Midbrain (tissue), 1 donor: ENCODE measurements at places on chromosomes 13 and 19.
A peak's percentile ranks its signal among the peaks of the same experiment; 100 is the strongest.

DNA sequence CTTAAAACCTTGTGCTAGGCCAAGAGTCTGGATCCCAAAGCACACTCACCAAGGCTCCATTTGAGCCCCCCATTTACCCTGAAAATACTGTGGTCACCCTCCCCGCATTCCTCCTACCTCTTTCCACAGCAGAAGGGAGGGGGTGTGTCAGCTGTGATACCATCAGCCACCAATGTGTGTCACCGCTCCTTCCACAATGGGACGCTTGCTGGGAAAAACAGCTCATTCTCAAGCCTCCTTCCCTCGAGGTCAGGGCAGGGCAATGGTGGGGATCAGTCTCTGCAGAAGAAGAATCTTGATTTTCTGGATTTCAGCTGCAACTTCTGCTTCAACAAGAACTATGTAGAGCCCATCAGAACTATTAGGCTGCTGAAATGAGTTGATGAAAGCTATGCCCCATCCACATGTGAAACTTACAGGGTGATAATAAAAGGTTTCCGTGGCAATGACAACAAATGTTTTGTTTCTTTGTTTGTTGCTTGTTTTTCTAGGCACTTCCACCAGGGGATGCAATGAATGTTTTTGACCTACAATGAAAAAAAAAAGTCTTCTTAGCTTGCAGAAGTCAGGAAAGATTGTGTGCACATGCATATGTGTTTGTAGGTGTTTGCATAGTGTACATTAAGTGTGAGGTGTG lies 26.4 kb upstream of the ZNF507 start:
- no peak for DNase-seq

GRCh38 chr13:37534676-37535075 lies 63.9 kb downstream of the POSTN start:
- DNase-seq: no peak

DNA sequence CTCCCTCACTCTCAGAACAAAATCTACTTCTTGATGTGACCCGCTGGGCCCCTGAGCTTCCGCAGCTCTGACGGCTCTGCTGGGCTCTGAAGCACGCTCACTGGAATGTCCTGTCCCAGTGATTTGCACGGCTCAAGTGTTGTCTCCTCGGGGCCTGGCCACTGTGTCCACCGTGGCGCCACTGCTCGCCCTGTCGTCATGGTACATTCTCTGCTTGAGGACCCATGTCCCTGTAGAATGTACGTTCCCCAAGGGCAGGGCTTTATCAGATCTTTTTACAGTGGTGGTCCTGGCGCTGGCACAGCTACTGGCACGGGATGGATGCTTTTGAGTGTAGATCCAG lies 12.1 kb downstream of the KLHL26 start:
- no peak for DNase-seq

GRCh38 chr19:20371911-20372310 lies 193.7 kb downstream of the ZNF737 start:
- DNase-seq: no peak

DNA sequence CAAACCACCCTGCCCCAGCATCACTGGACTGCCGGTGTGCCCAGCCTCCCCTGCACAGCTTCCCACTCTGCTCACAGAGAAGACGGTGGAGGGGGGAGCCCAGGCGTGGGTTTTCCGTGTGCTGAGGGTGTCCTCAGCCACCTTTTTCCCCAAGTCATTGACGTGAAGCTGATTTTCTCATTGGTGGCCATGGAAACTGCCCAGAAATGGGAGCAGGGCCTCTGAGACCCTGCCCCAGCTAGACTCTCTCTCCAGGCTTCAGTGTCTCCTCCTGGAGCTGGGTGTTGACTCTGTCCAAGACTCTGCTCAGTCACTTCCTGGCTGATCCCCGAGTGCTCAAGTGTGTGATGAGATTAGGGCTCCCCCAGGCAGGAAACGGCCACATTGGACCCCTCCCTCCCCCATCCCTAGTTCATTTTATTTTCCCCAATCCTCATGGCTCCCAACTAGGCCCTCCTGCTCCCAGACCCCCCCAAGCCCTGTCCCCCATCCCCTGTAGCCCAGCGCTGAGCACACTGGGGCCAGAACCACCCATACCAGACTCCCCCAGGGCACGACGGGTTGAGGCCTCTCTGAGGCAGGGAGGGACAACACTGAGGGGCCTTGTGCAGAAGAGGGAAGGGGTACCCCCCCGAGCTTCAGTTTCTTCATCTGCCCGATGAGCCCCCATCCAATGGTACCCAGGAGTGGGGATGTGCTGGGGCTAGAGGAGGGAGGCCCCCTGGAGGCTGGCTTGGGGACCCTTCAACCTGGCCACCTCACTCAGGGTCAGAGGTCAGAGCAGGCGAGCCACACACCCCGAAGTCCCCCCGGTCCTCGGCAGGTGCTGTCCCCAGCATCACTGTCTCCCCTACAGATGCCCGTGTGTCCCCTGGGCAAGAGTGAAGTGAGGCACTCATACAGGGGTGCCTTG lies 1.2 kb upstream of the F2RL3 start:
- DNase-seq: no peak

DNA sequence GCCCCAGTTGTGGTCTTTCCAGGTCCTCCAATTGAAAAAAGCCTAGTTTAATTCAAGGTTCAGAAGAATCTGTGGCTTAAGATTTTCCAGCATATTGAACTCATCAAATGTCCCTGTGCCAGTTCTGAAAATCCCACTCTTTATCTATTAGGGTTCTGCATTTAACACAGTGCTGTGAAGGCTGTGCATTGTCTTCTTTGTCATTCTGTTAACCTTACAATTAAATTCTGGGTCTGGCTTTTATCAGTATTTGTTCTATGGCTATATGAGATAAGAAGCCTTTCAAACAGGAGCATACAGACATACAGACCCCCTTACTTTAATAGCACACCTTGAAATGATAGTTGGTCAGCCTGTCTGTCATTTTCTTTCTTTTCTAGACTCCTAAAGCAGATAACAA lies 362.1 kb upstream of the DACH1 start:
- DNase-seq: no peak

GRCh38 chr13:90197722-90198121 lies 1149.8 kb upstream of the MIR17HG start:
- no peak for DNase-seq

DNA sequence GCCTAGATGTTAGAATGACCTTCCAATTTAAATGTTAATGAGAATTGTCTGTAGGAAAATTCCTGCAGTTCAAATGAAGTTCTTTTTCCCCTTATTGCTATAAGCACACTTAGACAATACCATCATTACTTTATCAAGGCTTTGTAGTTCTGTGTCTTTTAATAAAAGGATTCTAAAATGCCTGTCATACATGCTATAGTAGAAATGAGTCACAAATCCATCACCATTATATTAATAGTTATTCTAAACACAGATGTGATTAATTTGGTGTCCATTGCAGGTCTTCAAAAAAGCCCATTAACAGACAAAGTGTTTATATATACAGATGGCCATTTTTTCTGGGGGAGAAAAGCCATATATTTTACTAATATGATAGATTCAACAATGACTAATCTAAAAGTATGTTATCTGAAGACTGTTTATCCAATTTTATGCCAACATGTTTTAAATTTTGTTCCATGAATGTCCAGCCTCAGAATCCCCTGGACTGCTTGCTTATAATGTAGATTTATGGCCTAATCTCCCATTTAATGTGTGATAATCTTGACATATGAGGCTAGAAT lies 1678.3 kb upstream of the PCDH20 start:
- DNase-seq: no peak

GRCh38 chr19:35216833-35217648 lies 11.5 kb downstream of the FAM187B start:
- peak; percentile 37 for DNase-seq

DNA sequence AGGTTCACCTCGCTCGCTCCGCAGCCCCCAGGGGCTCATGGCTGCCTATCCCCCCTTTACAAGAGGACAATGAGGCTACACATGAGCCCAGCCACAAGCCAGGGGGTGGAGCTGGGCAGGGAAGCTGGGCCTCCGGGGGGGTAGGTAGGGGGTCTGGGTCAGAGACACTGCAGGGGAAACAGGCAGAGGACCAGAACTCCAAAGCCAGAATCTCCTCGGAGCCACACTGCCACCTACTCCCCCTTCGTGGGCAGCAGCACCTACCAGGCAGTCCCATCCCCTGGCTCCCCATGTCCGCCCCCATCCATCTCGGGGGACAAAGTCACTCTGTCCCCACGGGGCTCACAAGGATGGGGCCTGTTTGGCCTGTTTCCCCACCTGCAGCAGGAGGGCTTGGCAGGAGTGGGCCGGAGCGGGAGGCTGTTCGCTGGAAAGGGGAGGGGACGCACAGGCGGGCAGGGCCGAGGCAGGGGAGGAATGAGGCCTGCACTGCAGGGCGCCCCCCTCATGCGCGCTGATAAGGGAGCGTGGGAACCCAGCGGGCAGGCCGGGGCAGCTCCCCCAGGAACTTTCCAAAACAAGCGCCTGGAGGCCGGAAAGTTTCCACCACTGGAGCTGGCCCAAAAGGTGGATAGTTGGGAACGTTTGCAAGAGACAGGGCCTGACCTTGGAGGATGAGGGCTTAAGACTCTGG lies 545 bp upstream of the ISYNA1 start:
- DNase-seq: no peak

DNA sequence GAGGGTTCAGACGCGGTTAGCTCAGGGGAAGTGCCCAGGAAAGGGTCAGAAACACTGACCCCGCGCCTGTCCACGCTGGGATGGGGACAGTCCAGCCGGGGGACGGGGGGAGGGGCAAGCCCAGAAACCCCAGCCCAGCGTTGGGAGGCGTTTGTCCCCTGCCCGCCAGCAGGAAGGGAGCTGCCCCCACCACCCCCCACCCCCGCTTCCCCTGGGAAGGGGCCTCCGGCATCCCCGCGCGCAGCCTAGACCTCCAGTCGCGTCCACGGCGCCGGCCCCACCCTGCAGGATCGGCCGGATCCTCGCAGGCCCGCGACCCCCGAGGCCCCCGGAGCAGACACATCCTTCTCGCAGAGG lies 277 bp downstream of the GIPC1 start:
- DNase-seq: no peak

- no peak for DNase-seq
Measured at GRCh38 chr13:71830736-71831135, 36.3 kb downstream of the DACH1 start.

- DNase-seq: no peak
Measured at GRCh38 chr19:11382898-11383705, 1.0 kb downstream of the EPOR start.

GRCh38 chr19:11338569-11339253 lies 746 bp downstream of the RAB3D start:
- DNase-seq: no peak

DNA sequence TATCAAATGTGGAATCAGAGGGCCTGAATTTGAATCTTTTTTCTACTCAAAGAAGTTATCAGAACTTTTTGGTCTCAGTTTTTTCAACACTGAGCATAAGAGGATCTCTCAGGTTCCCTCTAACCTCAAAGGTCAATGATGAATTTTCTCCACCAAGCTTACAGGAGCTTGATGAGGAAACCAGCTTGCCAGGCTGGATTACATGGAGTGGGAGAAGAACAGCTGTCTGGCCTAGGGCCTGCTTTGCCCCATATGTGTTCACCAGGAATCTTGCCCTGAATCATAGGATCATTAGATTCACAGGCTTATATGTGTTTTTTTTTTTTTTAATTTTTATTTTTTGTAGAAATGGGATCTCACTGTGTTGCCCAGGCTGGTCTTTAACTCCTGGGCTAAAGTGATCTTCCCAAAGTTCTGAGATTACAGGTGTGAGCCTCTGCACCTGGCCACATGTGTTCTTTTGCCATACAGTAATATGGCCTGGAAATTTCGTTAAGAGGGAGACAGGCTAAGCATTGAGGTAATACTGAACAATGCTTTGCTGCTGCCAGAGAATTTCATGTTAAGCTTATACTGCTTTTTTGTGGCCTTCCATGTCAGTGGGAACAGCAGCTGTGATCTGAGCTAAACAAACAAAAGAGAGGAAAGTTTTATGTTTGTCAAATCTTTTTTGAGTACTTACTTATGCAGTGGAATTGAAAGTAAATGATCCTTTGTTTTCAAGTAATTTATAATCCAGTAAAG lies 110.6 kb downstream of the DNAJC3 start:
- no peak for DNase-seq

DNA sequence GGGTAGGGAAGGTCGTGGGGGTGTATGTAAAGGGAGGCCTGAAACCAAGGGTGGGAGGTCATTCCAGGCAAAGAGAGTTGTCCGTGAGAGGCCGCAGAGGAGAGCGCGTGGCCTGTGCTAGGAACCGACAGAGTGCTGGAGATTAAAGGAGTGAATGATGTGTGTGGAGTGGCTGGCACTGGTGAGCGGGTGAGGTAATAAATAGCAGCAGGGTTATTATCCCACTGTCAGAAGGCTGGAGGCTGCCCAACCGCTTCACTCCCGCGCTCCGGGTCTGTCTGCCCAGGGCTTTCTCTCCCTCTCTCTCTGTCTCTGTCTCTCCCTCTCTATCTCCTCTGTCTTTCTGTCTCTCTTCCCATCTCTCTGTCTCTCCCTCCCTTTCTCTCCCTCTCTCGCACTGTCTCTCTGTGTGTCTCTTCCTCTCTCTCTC lies 17.4 kb downstream of the ZNF579 start:
- no peak for DNase-seq

DNA sequence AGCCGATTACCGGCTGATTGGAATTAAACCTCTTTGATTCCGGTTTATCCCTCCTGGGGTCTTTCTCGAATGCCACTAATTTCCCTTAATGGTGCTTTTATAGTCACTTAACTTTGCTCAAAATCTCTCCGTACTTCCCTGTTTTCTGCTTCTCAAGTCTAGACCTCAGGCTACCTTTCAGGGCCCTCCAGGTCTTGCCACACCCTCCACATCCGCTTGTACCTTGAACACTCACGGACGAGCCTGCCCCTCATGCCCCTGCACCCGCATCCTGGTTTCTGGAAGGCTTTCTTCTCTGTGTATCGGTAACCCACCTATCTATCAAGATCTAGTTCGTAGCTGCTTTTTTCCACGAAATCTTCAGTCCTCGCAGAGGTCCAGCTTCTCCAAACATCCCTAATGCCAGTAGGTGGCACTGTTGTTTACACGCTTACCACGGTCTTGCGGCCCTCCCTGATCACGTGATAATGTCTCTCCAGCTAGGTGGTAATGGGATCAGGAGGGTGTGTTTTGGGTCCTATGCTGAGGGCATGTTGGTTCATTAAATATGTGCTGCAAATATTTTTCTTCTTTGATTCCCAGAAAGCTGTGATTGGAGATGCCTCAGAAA lies 13.8 kb downstream of the ATP12A start:
- DNase-seq: peak; percentile 27

GRCh38 chr13:54750521-54750920 lies 1721.9 kb downstream of the OLFM4 start:
- DNase-seq: no peak

DNA sequence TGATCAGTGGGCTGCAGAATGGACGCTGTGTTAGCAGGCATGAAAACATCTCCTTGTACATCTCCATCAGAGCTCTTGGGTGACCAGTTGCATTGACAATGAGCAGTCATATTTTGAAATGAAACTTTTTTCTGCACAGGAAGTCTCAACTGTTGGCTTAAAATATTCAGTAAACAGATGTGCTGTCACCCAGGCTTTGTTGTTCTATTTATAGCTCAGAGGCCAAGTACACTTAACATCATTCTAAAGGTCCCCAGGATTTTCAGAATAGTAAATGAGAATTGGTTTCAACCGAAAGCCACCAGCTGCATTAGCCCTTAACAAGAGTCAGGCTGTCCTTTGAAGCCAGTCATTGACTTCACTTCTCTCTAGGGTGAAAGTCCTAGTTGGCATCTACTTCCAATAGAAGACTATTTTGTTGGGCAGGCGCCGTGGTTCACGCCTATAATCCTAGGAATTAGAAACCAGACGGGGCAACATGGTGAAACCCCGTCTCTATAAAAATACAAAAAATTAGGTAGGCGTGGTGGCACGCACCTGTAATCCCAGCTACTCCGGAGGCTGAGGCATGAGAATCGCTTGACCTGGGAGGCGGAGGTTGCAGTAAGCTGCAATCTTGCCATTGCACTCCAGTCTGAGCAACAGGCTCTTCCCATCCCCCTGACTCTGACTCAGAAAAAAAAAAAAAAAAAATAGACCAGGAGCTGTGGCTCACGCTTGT lies 7.9 kb upstream of the PDE4A start:
- no peak for DNase-seq
